ENCODE measurements at places on chromosomes 16 and 17.

DNA sequence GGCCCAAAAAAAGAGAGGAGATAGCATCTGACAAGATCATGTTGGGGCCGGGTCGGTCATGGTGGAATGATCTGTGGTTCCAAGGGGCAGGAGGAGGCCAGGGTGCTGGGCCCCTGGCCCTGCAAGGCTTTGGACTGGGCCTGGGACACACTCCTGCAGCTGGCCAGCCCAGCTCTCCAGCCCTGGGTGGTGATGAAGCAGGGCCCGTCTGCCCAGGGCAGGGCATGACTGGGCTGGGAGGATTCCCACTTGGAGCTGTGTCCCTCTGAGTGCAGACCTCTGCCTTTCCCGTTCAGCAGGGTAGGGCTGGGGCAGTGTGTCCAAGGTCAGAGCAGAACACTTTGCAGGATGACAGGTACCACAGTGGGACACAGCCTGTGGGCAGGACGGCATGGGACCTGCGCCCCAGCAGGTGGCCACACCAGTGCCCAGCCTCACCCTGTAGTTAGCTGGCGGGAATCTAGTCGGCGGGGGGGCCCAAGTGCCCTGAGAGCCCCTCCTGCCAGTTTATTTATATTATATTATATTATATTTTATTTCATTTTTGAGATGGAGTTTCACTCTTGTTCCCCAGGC is 27.6 kb upstream of the MYO15B start:
- no peak for DNase-seq

- no peak for DNase-seq
Observed at GRCh38 chr17:64447526-64447925, 1.4 kb upstream of the MILR1 start.

- DNase-seq: no peak
Observed at GRCh38 chr16:1932050-1933028, 10.7 kb downstream of the MSRB1 start.

DNA sequence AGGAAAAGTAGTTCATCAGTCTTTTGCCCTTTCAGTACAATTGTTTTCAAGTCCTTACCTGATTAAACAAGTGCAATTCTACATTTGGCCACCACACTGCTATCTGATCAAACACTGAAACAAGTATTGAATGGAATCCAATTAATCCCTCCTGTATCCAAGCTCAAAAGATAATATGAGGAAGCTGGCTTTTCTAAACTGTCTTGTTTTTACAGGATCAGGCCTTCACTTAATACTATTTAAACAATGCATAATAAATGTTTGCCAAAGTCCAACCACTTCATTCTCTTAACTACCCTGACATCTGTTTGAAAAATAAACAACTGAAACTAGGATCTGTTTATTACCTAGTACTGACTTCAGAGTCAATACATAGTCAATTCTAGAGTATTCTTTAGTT is 131.6 kb downstream of the MRTFB start:
- no peak for DNase-seq

- DNase-seq: no peak
Observed at GRCh38 chr16:50742576-50743200, 802 bp downstream of the CYLD start.

DNA sequence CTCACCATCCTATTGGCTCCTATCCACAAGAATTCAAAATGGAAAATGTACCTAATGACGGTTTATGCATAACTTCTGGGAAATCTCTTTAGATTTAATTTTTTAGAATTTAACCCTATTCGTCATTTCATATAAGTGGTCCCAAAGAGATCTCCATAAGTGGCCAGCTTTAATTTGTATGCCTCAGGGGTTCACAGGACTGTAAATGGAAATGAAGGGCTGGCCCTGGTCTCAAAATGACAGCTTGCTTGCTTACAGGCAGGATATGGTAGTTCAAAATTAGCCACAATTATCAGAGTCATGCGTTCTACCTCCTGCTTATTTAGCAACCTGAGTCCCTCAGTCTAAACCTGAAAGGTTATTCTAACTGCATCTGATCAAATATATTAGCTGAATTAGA is 6.6 kb upstream of the NACA2 start:
- no peak for DNase-seq

DNA sequence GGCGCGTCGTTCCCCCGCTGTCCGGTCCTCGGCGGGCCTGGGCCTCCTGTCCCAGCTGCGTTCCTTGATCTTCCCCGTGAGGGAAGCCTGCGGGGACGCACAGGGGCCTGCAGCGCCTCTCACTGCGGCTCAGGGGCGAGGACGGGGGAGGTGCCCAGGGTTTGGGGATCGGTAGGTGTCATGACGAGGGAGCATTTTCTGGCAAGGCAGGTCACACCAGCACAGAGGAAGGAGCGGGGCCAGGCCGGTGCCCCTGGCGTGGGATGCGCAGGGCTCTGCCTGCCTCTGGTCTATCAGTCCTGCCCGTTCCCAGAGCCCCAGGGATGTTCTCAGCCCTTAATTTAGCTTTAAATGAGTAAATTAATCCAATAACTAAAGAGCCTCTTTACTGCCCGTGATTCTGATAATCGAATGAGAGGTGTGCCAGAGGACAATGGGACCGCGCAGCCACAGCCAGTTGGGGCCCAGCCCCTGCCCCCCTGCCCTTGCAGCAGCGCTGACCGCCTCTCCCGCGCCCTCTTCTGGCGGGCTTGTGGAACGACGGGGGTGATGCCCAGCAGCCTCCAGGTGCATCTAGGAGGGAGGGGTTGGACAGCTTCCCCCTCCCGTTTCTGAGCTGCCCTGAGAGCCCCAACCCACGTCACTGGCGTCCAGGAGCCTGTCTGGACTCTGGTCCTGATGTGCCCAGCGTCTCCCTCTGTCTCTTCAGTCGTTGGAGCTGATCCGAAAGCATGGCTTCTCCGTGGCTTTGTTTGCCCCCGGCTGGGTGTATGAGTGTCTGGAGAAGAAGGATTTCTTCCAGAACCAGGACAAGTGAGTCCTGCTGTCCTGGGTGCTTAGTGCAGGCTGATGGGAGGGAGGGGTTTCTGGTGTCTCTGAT is 7.9 kb downstream of the ENGASE start:
- DNase-seq: no peak

GRCh38 chr16:58821886-58822285 is 87.8 kb upstream of the GOT2 start:
- no peak for DNase-seq

DNA sequence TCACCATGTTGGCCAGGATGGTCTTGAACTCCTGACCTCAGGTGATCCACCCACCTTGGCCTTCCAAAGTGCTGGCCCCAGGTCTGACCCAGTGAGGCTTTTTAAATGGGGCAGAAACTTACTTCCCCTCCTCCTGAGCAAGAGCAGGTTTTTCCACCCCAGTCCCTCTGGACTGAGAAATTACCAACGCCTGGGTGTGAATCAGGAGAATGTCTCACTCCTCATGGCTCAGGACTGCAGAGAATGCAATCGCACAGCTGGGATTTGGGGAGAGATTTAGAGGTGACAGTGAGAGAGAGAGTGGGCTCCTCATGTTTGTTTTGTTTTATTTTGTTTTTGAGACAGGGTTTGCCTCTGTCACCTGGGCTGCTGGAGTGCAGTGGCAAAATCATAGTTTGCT is 203.6 kb downstream of the RAB11FIP4 start:
- no peak for DNase-seq

DNA sequence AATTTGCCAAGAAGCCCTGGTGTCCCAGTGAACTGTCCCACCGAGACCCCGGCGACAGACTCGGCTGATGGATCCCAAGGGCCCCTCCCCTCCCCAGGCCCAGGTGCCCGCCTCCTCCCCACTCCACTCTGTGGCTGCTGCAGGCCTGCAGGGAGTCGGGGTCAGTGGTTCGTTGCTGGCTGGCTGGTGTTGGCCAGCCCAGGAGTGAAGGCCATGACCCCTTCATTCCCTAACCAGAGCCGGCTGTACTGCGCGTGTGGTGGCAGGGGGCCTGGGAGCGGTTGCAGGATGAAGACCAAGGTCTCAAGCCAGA is 9.2 kb upstream of the TBX2 start:
- no peak for DNase-seq

- no peak for DNase-seq
Observed at GRCh38 chr17:77829843-77830799, 128.4 kb upstream of the TNRC6C start.

DNA sequence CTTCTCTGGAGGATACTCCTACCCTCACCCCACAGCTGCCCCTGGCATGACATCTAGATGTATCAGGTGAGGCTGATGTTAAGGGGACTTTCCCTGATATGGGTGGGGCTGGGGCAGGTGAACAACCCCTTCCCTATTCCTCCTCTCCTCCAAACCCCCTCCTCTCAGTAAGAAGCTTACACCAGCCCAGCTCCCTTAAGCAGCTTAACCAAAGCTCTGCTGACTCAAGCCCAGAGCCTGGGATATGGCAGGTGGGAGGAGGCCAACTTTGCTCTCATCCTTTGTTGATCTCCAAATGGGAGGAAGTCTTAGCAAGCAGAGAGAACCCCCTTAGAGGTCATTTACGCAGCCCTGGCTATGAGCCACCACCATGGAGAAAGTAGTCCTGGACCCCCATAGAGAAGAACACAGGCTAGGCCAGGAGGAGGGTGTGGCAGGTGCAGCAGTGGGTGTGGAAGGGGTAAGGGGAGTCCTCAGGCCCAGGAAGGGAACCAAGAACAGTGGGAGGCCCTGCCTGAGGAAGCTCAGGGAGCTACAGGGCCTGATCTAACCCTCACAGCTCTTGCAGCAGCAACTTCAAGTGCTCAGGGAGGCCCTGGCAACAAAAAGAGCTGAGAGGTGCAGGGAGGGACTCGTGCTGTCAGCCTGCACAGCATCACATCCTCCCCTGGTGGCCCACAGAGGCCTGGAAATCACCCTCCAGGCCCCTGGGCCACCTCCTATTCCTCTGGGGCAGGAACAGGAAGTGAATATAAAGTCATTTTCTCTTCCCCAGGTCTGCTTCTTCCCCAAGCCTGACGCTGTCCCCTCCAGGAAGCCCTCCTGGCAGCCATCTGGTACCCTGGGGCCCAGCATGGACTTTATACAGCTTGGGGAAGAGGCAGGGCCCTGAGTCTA is 2.9 kb downstream of the UNC119 start:
- DNase-seq: no peak

DNA sequence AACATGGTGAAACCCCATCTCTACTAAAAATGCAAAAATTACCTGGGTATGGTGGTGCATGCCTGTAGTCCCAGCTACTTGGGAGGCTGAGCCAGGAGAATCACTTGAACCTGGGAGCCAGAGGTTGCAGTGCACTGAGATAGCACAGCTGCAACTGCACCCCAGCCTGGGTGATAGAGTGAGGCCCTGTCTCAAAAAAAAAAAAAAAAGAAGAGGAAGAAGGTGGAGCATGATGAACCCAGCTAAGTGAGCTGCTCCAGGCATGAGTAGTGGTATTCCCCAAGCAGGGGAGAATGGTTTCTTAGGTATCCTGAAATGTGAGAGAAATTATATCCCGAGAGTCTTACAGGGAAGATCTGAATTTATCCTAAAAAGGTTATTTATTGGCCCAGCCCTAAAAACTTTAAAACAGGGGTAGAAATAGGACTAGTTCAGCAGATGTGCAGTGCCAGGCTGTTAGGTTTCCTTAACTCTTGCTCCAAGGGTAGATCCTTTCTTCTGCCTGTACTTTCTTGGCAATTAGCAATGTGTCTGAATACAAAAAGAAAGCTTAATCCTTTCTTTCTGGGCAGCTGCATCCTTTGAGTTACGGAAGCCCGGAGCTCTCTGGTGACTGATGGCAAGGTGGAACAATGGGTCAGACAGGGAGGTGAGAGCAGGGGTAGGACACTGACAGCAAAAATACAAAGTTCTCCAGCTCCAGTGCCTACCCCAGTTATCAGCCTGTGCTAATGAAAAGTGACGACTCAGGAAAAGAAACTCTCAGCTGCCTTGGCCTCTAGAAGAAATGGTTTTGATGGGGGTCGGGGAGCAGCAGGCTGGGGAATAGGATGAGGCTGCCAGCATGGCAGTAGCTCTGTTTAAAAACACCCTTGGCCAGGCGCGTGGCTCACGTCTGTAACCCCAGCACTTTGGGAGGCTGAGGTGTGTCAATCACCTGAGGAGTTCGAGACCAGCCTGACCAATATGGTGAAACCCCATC is 36.5 kb upstream of the TOB1 start:
- no peak for DNase-seq

DNA sequence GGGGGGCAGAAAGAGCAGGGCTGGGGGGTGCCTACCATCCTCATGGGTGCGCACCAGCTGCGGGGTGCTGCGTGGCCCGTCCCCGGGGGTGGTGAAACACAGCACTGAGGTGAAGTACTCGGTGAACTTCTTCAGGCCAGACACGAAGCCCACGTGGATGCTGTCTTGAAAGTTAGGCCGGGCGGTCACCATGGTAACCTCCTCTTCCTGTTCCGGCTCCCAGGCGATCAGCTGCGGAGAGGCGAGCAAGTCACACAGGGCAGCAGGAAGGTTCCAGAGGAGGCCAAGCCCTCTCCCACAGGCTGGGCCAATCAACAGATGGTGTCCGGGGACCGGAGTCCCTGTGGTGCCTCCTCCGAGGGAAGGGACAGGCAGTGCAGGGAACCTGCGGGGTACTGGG is 90.1 kb upstream of the CDC42EP4 start:
- peak; percentile 69 for DNase-seq

GRCh38 chr16:51022955-51023354 is 128.1 kb downstream of the SALL1 start:
- no peak for DNase-seq

GRCh38 chr17:16215002-16215272 is 397 bp downstream of the NCOR1 start:
- DNase-seq: no peak

GRCh38 chr16:89199241-89200123 is 855 bp downstream of the SLC22A31 start:
- DNase-seq: no peak

DNA sequence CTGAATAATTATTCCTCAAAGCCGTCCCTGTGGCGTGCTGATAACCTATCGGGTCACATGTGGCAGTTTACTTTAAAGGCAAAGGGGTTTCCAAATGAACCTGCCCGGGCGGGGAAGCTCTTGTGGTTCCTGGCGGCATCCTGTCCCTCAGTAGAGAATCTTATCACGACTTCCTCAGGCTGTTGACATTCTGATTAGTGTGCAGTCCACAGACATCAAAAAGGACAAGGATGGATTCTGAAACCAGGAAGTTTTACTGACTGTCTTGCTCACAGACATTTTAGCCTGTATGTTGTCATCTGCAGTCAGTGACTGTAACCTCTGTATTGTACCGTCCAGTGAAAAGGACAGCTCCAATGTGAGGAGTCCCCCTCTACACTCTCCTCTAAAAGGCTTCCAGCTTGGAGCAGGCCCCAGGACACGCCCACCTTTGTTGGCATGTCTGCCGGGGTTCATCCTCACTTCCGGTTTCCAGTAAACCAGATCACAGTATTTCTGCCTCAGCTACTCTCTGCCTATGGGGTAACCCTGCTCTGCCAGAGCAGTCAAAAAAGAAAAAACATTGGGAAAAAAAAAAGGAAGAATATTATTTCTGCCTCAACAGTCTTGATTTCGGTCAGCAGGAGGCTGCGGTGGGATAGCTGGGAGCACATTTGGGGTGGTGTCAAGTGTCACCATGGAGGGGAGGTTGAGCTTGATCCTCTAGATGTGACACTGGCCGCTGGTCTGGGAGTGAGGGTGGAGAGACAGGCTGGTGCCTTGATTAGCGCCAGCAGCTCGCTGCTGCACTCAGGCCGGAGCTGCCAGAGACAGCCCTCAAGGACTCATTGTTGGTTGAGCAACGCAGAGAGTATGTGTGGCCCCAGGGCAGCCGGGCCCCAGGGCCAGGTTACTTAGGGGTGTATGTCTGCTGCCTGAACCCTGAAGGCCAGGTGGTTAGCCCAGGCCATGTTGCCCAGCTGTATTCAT is 89.0 kb upstream of the DNAH17 start:
- DNase-seq: no peak
